ENCODE measurements at places on chromosomes 2 and 18. TPM values are rescaled to one million over a fixed set of nuclear protein-coding genes. Genes with fewer than 3 reads are reported as not detected.
A peak's percentile ranks its signal among the peaks of the same experiment; 100 is the strongest.

GRCh38 chr18:75163736-75164135, 45.2 kb downstream of the PTGR3 start:
- no peak for DNase-seq

- DNase-seq: peak; percentile 55
Measured at GRCh38 chr2:177403838-177404237, 11.3 kb downstream of the AGPS start.

DNA sequence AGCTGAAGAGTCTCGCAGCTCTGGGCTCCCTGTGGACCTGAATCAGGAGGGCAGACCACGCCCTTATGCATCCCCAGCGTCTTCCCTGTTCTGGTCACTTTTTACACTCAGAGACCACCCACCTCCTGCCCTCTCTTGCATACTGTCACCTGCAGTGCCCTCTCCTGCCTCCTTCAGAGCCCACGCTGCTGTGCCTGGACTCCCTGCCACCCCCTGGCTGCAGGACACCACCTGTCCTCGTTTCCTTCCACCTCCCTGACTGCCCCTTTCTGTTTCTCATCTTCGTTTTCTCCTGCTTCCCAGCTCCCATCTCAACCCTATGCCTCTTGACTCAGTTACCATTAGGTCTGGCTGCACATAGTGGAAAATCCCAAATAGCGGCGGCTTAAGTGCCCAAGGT, 9.2 kb upstream of the INHBB start:
- DNase-seq: no peak

DNA sequence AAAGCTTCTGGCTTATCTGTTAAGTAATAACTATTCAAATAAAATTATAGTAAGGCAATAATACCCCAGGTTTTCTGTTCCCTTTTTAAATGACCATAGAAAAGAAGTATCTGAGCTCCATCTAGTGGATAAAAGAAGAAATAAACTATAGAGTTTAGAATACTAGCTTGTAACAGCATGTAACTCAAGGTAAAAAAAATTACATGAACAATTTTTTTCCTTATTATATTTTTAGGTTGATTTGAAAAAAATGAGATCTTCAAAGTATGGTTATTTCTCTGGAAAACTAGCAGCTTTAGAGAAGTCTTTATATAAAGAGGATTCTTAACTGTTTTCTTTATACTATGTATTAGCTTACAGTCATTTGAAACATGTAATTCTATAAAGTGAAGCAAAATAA, 58.1 kb downstream of the NCKAP1 start:
- peak; percentile 57 for DNase-seq

Gene VWC2L
- total RNA-seq: not detected

Measured in fibroblast of the aortic adventitia (primary cell).